Stimulated activated CD4-positive, alpha-beta T cell treated with anti-CD3 and anti-CD28 coated beads, TNF-alpha, amount 100 ng/mL, for 24 hours (primary cell): ENCODE measurements at places on chromosomes 2 and 18.

DNA sequence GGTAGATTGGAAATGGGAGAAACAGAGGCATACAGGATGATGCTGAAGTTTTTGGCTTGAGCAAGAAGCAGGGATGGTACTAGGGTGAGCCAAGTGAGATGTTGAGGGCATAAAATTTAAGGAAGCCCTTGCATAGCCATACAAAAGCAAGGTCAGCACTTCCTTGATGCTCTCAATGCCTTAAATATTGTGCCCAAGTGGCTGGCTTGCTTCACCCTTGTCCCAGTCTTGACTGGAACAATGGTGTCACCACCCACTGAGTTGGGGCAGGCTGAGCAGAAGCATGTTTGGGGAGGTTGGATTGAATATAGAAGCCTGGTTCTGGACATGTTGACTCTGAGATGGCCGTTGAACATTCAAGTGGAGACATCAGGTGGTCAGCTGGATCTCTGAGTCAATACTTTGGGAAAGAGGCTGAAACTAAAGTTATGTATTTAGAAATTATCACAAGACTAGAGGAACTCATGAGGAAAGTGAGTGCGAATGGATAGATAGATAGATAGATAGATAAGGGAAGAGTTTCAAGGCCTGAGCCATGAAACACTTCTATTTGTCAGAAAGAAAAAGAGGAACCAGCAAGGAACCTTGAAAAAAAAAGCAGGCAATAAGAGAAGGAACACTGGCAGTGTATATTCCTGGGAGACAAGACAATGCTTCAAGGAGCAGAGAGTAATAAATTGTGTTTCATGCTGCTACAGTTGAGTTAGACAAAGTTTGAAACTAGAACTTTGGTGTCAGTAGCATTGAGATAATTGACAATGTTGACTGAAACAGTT, 43.0 kb upstream of the HNMT start:
- DNase-seq: no peak

- DNase-seq: no peak
Measured at GRCh38 chr18:41266204-41266603, 688.8 kb upstream of the PIK3C3 start.

GRCh38 chr2:147888680-147889079, 43.9 kb downstream of the ACVR2A start:
- DNase-seq: no peak

GRCh38 chr2:43685357-43685756, 9.1 kb upstream of the C1GALT1C1L start:
- DNase-seq: no peak

DNA sequence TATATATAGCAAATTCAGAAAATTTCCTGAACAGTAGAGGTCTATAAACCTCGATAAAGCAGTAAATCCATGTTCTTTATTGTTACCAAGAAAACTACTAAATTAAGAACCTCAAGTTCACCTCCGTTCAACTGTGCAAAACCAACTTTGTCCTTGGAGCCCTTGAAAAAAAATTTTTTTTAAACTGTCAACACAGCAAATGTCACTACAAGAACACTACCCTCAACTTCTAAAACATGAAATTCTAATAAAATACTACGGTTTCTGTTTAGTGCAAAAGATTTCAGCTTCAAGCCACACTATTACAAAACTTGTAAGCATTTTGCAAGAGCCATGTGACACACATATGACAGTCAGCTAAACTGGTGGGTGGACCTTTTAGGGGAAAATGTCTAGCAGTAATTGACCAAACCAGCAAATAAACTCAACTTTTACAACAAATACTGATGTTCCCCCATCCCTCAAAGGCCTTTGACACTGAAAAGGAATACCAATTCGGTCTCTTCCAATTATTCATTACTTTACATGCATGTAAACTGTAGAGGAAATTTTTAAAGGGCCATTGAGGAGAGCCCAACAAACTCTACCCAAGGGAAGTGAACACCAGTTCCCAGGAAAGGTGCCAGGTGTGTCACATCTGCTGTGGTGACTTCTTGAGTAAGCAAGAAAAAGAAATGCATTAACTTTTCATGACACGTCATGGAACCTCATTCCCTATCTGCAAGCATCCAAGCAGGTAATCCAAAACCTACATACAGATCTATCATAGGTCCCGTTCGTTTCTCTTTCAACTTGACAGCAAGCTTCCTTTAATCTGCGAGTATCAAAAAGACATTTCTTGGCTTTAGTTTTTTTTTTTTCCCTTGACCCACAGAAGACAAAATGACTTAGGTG, 1.4 kb downstream of the RAB1A start:
- no peak for DNase-seq
